ENCODE measurements at places on chromosomes 4 and X.

DNA sequence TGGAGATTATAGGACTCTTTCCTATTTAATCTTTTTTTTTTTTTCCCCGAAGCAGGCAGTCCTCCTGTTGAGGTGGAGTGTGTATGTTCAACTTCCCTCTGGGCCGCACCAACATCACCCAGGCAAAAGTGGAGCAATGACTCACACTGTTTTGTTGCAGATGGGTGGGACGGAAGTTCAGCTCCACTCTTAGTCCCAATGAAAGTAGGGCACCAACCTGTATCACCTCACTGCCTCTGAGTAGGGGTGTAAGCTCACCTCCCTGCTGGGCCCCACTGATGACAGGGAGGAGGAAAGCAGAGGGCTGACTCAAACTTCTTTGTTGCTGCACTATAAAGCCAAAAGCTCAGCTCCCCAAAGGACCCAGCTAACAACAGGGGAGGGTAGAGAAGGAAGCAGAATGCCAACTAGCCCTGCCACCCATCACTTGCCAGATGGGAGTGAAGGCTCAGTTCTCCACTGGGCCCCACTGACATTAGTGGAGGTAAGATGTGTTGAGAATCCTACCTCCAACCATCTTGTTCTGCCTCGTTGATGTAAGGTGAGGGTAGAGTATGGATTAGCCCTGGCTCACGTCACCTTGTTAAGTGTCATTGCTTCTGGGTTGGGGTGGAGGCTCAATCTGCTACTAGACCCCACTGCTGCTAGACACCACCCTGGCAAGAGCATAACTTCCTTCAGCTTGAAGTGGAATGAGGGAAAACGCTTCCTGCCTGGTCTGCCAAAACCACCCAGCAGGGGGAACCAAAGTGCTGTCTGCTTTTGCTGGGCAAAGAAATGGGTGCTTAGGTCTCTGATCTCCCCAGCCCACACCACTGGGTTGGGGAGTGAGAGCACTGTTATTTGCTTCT, 14.1 kb downstream of the RPS6KA3 start:
- DNase-seq = peak; percentile 59

- no peak for DNase-seq
Observed at GRCh38 chr4:83558059-83558653, 22.2 kb downstream of the GPAT3 start.

DNA sequence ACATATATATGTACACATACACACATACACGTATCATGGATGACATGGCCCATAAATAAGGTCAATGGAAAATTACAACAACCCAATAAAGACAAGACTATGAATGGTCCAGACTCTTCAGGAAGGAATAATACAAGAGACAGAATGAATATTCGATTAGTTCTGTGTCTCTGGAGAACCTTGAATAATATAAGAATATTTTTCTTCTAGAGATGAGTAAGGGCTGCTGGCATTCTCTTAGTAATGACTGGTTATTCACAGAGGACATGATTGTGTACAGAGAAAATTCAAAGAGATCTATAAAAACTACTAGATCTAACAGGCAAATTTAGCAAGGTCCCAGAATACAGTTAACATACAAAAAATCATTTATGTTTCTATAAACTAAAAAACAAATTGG, 23.3 kb downstream of the SPIN4 start:
- DNase-seq = no peak

GRCh38 chr4:173057442-173057841, 111.2 kb upstream of the GALNT7 start:
- DNase-seq = no peak

DNA sequence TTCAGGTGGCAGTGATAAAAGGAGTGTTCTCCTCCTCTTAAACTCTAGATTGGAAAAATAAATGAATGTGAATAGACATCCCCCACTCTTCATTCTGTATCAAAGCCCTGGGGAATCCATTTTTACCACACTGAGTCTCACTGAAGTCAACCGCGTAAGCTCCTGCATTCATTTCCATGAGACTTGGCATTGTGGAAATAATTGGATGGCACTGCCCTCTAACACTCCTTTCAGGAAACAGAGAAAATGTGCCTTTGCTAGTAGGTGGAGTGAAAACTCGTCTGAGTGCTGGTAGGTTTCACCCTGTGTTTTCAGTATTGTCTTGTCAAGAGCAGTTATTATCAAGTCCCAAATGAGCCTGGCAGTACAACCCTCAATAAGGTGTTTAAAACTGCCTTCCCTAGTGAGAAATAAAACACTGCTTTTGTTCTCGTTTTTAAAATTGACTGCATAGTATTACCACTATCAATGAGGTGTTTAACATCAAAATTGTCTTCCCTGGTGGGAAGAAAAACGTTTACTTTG, 9.7 kb upstream of the CDKN2AIP start:
- no peak for DNase-seq

GRCh38 chr4:40515037-40515397, 114.6 kb downstream of the RBM47 start:
- DNase-seq = no peak

- no peak for DNase-seq
Observed at GRCh38 chrX:133989490-133989889, 4.1 kb upstream of the GPC3 start.

DNA sequence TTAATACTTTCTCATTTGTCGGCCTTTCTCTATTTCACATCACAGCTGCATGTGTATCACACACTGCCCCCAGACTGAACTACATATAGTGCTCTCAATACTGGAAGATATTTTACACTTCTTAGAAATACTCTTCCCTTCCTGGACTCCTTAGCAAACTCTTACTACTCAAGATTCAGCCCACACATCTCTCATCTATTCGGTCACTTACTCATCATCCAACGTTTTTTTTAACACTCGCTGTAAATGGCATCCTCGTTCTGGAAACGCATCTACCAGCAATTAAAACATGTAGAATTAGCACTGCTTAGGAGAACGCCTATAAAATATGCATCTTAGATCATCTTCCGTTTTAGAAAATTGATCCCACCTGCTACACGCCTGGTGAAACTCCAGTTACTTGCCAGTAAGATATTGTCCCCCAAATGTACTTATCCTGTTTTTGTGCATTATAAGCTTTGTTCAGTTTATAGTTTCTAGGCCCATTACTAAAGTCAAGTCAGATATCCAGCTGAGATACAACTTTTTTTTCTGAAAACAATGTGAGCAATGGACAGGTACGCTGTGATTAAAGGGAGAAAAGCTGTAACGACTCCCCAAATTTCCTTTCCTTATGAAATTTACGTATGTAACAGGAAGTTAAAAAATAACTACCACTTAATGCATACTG, 1.0 kb downstream of the LRP2BP start:
- no peak for DNase-seq

DNA sequence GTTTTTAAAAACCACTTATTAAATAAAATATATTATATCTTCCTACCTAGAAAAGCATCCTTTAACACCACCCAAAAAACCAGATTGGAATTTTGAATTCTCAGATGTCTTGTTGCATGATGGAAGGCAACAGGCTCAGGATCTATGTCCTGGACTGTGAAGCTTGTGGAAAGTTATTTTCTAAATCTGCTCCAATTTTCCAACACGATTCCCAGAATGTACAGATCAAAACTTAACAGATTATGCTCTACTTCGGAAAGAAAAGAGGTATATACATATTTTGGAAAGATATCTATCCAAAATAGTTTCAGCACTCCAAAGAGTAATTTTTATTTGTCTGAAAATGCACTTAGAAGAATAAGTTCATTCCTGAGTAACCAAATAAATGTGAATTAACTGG, 291.7 kb upstream of the EMCN start:
- DNase-seq = no peak

GRCh38 chr4:138802499-138802898, 213.1 kb upstream of the NOCT start:
- DNase-seq = no peak

- no peak for DNase-seq
Observed at GRCh38 chr4:185207466-185207865, 1.9 kb upstream of the SNX25 start.

GRCh38 chr4:65918872-65919271, 248.6 kb upstream of the EPHA5 start:
- DNase-seq = no peak

DNA sequence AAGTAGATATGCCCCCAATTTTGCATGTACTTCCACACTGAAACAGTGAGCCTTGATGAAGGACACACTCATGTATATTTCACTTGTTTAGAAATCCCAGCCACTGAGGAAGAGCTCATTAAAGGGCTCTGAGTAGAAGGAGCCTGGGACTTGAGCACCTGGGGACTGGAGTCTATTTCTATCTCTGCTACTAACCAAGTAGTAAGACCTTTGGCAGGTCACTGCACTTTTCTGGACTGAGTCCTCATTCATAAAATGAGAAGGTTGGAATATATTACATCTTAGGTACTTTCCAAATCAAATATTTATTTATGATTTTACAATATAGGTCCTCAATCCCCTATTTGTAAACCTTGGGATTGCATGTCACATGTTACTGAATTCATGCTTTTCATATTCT, 78.2 kb upstream of the C4orf54 start:
- no peak for DNase-seq

DNA sequence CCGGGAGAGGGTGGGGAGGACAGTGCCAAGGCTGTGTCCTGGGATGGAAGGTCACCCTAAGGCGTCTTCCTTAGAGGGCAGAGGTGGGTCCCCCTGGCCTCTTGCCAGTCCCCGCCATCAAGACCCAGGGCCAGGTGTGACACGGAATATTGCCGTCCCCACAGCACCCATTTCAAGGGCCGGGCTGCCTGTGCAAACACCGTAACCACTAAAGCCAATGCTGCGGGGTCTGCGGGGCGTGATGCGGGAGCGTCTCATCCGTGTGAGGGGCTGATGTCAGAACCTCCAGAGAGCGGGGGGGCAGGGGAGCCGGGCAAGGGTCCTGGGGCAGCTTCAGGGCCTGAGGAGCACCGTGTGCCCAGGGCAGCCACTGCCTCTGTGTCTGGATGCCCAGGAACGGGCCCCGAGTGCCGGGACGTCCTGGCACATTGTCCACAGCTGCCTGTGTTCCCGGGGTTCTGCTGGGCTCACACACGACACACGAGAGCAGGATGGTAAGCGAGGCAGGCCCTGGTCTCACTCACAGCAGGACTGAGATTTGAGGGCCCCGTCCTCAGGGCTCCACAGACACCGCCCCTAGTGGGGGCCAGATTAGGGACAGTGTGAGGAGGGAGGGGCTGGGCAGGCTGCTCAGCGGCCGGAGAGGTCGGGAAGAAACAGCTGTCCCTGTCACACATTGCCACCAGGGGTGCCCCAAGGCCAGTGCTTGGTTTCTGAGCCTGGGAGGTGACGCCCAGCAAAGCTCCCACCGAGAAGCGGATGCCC, 29.2 kb downstream of the NKX1-1 start:
- peak; percentile 1 for DNase-seq

DNA sequence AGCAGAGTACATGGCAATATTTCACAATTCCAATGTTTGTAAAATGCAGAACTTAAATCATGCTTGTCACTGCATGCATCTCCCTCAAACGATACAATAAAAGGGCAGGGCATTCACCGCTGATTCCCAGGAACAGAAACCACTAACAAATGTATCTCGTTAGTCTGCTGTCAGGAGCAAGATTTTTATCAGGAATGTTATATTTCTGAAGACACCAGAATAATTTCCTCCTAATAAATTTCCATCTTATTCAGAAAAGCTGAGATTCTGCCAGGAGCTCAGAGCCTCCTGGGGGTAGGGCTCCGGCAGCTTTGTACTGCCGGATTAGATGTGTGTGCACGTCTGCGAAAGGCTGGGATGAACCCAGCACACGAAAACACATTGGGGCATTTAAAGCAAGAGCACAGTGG, 54.0 kb upstream of the LDB2 start:
- no peak for DNase-seq

DNA sequence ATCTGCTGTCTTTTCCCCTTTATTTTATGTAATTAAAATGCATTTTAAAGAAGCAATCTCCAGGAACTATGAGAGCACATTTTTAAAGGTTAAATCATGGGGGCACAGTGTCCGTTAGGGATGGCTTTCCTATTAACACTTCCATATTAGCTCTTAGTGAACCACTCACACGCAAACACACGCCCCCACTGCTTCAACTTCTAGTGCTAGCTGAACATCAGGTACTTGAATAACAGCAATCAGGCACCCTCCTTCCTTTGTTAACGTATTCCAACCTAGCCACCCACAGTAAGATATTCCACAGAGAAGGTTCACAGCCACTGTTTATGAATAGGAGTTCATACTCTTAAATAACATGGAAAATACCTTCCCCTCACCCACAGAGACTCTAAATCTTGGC, 9.3 kb downstream of the TMEM255A start:
- DNase-seq = no peak

DNA sequence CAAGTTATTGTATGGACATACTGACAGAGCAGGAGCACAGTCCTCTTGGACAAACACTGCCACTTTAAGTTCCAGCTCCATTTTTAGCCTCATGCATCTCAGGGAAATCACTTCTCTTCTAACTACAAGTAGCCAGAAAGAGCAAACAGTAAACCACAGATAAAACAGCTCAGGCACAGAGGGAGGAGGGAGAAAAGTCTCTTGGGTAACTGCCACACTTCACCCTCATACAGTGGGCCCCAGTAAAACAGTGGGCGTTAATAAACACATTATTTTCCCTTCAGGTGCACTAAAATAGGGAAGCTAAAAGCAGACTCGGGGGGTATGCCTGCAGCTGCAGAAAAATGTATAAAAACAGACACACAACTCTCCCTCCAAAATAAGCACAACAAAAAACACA, 21.6 kb downstream of the CD38 start:
- DNase-seq = no peak

DNA sequence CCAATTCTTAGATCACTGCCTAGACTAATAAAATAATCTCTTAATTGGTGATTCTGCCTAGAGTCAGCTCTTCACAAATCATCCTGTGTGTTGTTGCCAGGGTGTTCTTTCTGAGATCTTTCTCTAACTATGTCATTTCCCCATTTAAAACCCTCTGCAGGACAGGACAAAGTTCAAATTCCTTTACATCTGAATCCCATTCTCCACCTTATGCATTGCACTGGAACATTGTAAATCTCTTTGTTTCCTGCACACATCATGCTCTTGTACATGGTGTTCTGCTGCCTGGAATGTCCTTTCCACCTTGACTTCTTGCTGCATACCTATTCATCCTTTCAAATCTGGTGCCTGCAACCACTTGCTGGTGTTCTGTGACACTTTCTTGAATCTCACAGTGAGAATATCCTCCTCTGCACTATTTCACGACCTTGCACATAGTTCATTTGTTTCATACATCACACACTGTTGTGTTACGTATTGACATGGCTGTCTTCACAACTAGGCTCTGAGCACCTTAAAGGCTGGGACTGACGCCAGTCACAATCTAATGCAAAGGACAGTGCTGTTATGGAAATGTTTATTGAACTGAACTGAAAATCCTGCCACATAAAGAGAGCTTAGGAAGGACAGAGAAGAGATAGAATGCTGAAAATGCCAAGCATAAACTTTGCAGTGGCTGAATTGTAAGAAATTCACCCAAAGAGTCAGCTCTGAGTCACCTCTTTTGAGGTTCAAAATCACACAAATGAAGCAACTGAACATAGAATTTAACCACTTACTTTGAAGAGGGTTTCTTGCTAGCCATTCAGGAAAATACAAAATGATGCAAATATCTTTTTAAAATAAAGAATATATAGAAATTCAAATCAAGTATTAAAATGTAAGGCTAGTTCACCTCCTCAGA, 26.4 kb upstream of the SMIM14 start:
- no peak for DNase-seq
